HT1080 (cell line): ENCODE measurements at places on chromosomes 6 and 20. TPM values are rescaled to one million over a fixed set of nuclear protein-coding genes. Genes with fewer than 3 reads are reported as not detected.

NFATC2 gene
- 0.10 and 0.23 TPM in 2 replicates for total RNA-seq

ABHD16A gene
- total RNA-seq = 21.6 and 26.5 TPM in 2 replicates

PMEPA1 gene
- total RNA-seq = 6.3 and 7.9 TPM in 2 replicates

ABCC10 gene
- total RNA-seq = 8.4 and 11.7 TPM in 2 replicates

SPATA25 gene
- 0.33 and 0.34 TPM in 2 replicates for total RNA-seq

FOXF2 gene
- total RNA-seq = 6.8 and 10.0 TPM in 2 replicates

C6orf163 gene
- 0.57 and 1.0 TPM in 2 replicates for total RNA-seq

TP53TG5 gene
- total RNA-seq = not detected in 2 replicates

SASH1 gene
- 7.5 and 11.6 TPM in 2 replicates for total RNA-seq

TNFRSF6B gene
- total RNA-seq = 5.9 and 7.2 TPM in 2 replicates

PNLDC1 gene
- not detected in 2 replicates for total RNA-seq

BTN1A1 gene
- total RNA-seq = 0.23 TPM in 1 of 2 replicates, not detected in the other

SYTL3 gene
- 5.5 and 5.7 TPM in 2 replicates for total RNA-seq

NKX2-4 gene
- 1.8 and 3.1 TPM in 2 replicates for total RNA-seq

POLR1H gene
- total RNA-seq = 56.6 and 62.5 TPM in 2 replicates

VSX1 gene
- not detected in 2 replicates for total RNA-seq

LRRC73 gene
- 0.07 and 0.77 TPM in 2 replicates for total RNA-seq

RFX6 gene
- not detected in 2 replicates for total RNA-seq

PCMT1 gene
- total RNA-seq = 132 and 158 TPM in 2 replicates

LY6G6D gene
- not detected in 2 replicates for total RNA-seq

FABP7 gene
- total RNA-seq = not detected in 2 replicates

GRM1 gene
- total RNA-seq = 0.03 TPM in 1 of 2 replicates, not detected in the other

BNIP5 gene
- total RNA-seq = not detected in 2 replicates
